ENCODE measurements at places on chromosomes 1 and 21.

DNA sequence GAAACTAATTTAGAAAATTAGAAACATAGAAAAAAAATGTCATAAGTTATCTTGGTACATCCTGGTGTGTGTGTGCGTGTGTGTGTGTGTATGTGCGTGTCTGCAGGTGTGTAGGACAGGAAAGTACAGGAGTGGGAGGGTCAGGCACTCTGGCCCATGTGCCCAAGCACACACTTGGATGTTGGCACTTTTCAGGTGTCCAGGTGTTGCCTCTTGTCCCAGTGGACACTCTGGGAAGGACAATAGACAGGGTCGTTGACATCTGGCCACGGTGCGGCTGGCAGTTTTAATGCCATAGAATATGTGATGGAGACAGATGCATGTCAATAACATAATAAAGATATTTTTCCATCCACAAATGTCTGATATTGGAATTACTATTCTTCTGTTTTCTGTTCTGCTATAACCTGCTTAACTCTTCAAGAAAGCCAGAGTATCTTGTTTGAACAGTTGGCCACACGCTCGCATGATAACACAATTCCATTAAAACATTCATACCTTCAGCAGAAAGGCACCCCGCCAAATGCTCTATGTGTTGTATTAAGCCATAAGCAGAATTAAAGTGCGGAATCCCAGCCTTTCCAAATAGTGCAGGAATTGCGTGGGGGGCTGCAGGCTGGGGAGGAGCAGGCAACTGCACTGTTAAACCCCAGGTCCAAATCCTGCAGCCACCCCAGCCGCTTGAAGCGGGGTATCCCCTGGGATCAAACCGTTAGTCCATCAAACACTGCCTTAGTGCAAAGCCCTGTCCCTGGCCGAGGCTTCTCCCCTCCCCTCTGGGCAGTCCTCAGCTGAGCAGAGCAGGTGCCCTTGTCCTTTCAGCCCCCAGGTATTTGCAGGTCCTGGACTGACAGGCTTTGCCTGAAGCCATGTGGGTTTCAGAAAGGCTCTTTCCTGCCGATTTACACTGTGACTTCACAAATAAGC lies 390.0 kb downstream of the CAMTA1 start:
- DNase-seq: no peak

DNA sequence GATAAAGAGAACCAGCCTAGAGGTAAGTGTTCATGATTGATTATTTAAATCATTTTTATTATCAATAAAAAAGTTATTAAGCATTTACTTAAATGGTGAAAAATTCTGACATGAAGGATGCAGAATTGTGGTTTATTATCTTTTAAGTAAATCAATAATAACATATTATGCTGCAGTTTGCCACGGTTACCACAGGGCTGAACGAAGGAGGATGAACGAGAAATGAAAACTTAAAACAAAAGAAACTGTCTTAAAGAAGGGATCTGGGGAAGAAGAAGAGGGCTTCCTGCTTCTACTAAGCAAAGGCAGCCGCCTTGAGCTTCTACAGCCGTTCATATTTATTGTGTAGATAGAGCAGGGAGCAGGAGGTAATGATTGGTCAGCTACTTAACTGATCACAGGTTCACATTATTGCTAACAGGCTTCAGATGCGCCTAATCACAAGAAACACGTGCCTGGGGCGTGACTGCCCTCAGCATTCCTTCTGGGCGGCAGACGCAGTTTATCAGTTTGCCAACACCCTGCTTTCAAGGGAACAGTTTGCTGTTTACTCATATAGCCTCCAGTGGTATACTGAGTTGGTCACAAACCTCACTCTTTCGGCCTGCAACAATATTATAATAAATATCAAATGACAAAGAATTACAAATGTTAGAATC lies 5.8 kb upstream of the FNBP1L start:
- no peak for DNase-seq

- DNase-seq: no peak
Observed at GRCh38 chr21:21233051-21233450, 234.8 kb downstream of the NCAM2 start.

GRCh38 chr21:21415741-21416140 lies 417.5 kb downstream of the NCAM2 start:
- no peak for DNase-seq

DNA sequence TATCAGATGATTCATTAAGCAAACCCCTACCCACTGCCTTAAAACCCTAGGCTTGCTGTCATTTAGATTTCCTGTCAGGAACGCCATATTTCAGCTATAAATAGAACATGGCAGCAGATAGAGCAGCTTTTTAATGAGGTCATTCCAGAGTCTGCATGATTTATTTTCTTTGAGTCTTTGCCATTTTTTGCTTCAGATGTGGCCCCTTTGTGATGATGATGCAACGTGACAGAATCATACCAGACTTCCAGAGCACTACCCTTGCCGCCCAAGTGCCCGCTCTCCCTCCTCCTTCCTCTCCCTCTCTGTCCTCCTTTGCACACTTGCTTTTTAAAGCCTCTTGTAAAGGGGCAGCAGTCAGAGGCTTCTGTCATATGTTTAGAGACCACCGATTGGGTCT lies 55.5 kb upstream of the TRIM67 start:
- no peak for DNase-seq

- DNase-seq: peak; percentile 7
Observed at GRCh38 chr1:230163205-230163604, 96.2 kb downstream of the GALNT2 start.

GRCh38 chr1:79517470-79518224 lies 511.1 kb upstream of the ADGRL4 start:
- DNase-seq: peak; percentile 23

- no peak for DNase-seq
Observed at GRCh38 chr21:34679051-34679450, 10.3 kb downstream of the CLIC6 start.

- DNase-seq: no peak
Observed at GRCh38 chr1:206495493-206496046, 11.8 kb upstream of the RASSF5 start.

- DNase-seq: peak; percentile 73
Observed at GRCh38 chr1:932776-933602, 9.3 kb downstream of the SAMD11 start.

GRCh38 chr1:66696771-66697170 lies 55.5 kb upstream of the DYNLT5 start:
- peak; percentile 82 for DNase-seq

GRCh38 chr1:179142889-179143299 lies 61.0 kb downstream of the TOR3A start:
- no peak for DNase-seq

- DNase-seq: no peak
Observed at GRCh38 chr1:231215681-231216385, 25.2 kb upstream of the GNPAT start.

- DNase-seq: no peak
Observed at GRCh38 chr1:112998592-112999235, 42.7 kb upstream of the SLC16A1 start.

Data from DMS53 (cell line).